ENCODE measurements at places on chromosomes 3 and 15.

GRCh38 chr3:111901637-111902036, 42.6 kb downstream of the PHLDB2 start:
- no peak for DNase-seq

DNA sequence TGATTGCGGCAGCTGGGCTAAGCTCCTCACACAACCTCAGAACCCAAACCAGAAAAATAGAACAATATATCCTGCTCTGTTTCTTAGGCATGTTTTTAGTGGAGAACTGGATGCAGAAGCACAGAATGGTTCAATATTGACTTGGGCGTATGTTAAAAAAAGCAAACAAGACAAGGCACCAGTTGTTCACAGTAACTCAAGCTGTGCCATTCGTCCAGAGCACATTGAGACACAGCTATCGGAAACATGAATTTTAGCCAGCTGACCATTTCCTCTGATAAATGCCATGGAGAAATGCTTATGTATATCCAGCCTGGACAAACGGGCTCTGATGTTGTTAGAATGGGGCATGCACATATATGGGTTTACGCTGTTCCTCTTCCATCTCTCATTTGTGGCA, 129.2 kb upstream of the PDZRN3 start:
- DNase-seq, result no peak

- DNase-seq, result no peak
Measured at GRCh38 chr15:36358094-36358493, 221.3 kb upstream of the CDIN1 start.

DNA sequence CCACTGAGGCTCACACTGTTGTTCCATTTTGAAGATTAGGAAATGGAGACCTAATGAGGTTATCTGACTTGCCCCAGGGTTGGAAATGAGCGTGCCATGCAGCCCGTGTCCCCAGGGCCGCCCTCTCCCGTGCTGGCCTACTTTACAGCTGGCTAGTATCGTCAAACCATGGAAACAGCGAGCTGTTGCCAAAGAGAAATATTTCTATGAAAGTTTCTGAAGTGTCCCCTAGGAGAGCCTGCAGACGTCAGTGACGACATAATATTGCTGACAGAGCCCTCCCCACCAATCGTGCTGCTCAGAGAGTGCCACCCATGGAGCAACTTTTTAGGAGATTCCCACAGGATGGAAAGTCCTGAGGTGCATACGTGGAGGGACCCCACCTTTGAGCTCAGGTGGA, 11.2 kb upstream of the FAM174B start:
- no peak for DNase-seq

GRCh38 chr15:30001602-30002001, 81.2 kb upstream of the GOLGA8J start:
- DNase-seq, result no peak

- no peak for DNase-seq
Measured at GRCh38 chr3:191441687-191442086, 19.3 kb upstream of the PYDC2 start.

DNA sequence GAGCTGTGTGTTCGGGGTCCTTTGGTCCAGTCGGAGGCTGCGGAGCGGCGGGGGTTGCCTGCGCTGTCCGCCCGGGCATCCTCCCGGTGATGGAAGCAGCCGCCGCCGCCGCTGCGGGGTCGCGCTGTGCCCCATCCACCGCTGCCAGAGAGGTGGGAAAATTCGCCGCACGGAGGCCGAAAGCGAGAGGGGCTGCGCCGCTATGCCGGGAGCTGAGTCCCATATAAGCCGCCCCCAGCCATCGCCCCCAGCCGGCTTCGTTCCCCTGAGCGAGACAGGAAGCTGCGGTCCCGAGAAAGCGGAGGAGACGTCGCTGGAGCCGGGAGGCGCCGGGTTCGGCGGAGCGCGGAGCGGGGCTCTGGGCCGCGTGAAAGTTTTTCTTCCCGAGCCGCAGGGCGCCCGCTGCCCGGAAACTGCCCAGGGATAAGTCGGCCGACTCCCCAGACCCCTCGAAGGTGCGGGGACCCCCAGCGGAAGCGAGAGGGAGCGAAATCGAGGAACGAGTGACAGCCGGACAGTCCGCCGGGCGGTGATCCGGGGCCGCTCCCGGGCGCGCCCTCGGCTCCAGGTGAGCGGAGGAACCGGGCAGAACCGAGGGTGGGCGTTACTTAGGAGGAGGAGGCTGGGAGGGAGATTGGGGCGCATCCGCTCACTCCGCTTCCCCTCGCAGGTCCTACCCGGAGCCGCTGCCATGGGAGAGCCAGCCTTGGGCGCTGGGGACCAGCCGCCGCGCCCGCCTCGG, 574 bp downstream of the CHST2 start:
- DNase-seq, result peak; percentile 60

- no peak for DNase-seq
Measured at GRCh38 chr3:64801856-64802255, 114.1 kb upstream of the ADAMTS9 start.

DNA sequence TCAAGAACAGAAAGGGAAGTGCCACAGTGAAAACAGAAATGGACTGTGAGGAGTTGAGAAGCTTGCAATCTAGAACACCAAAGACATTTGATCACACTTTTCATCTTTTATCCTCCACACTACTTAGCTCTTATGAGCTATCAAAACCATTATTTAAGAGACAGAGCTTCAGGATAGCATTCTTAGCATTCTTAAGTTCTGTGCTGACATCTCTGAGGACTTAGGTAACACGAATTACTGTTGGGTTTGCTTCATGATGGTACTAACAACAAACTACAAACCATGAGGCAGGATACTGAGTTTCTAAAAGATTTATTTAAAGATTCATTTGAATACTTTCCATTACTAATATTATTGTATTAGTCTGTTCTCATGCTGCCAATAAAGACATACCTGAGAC, 1038.6 kb downstream of the TUSC7 start:
- no peak for DNase-seq

- DNase-seq, result no peak
Measured at GRCh38 chr3:14137004-14137403, 12.2 kb downstream of the TMEM43 start.

GRCh38 chr15:61225614-61226013, 3.5 kb downstream of the RORA start:
- no peak for DNase-seq

GRCh38 chr15:59388670-59389069, 16.0 kb upstream of the MYO1E start:
- no peak for DNase-seq

GRCh38 chr3:170690661-170690981, 104.7 kb upstream of the SLC7A14 start:
- no peak for DNase-seq

DNA sequence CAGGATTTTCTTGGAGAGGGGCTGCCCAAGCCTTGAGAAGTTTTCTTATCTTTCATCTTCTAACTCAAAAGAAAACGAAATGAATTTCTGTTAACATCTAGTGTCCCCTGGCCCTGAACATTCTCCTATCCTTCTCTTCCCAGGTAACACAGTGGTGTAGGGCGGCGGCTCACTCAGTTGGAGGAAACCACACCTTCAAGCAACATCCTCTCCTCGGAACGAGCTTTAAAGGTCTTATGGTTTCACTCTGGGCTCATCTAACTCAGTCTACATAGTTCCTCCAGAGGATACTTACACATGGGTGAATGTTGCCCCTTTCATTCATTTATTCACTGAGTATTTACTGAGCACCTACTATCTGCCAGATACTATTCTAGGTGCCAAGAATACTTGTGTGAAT, 31.0 kb upstream of the KLHL6 start:
- DNase-seq, result no peak

DNA sequence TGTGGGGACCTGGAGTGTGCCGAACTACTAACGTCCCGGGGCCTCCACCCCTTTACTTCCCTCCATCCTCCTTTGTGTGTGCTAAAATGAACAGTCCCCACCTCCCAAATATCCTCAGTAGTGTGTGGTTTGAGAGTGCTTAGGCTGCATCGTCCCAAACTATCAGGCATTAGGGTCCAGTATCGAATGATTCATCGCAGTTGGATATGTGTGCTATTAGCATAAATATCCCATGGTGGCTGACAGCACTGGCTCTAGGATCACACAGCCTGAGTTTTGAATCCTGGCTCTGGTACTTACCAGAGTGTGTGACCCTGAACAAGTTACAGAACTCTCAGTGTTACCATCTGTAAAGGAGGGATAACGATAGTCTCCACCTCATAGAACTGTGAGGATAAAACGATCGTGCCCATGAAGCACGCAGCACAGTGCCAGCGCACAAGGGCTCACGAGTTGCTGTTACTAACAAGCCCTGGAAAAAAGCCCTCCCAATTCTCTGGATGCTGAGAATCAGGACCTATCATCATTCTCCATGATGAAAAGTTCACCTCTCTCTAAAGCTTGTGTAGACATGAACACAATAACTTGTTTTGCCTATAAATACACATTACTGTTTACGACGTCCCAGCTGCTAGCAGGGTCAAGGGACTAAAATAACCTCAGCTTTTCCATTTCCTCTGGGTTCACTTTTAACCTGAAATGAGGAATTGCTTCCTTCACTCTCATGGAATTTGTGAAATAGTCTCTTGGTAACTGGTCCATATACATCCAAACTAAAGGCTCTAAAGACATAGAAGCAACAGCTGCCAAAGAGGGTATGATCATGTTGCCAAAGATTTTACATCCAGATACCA, 51.0 kb downstream of the VGLL4 start:
- DNase-seq, result no peak

DNA sequence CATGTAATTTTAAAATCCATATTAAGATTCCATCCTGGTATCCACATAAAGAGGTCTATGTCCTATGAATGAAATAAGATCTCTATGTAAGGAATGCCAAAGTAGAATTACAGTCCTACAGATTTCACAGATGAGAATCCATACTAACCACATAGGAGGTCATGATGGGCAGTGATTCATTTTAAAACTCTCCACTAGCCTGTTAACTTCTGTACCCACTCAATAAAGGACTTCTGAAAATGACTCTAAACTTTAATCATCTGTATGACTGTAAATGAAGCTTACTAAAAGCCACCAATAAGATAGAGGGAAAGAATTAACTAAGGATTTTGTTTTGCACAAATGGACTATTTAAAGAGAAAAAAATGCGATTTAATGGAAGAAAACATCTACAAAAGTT, 28.7 kb downstream of the MORC1 start:
- no peak for DNase-seq

- no peak for DNase-seq
Measured at GRCh38 chr3:157405457-157405856, 31.2 kb upstream of the PTX3 start.

DNA sequence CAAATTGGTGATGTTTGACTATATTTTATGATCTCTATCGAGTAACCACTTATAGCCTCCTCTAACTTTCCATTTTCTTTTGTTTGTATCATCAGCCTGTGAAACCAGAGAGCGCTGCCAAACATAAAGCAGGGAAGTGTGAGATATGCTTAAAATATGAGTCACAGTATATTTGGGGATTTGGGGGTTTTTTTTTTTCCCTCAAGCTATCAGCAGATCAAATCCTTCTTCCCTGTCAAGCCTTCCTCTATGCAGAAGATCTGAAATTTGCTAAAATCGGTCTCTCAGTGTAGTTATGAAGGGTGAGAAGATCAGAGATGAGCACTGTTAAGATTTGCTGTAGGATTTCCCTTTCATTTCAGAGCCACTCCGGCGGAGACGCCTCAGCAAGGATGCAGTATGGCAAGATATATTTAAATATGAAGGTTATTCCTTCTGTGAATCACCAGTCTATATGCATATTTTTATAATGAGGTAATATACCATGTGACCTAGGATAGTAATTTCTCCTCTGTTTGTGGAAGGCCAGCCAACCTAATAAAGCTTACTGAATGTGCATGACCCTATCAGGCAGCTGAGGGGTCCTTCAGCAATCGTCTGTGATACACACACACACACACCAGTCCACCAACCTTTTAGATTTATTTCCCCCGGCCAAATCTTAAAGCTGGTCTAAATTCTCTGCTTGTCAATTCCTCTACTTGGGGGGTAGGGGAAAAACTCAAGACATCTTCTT, 474.1 kb downstream of the FOXP1 start:
- DNase-seq, result no peak

DNA sequence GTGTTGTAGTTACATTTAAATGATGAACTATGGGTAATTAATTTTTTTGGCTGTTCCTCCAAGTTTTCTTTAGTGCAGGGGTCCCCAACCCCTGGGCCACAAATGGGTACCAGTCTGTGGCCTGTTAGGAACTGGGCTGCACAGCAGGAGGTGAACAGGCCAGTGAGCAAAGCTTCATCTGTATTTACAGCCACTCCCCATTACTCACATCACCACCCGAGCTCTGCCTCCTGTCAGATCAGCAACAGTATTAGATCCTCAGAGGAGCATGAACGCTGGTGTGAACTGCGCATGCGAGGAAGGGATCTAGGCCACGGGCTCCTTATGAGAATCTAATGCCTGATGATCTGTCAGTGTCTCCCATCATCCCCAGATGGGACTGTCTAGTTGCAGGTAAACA, 75.9 kb upstream of the RPL35A start:
- DNase-seq, result no peak

Measured in NCI-H1694 treated with DMSO at 0.1 percent for 48 hours (cell line).